NCI-H510A treated with DMSO at 0.1 percent for 48 hours (cell line): ENCODE measurements at places on chromosomes 2 and 18.
A peak's percentile ranks its signal among the peaks of the same experiment; 100 is the strongest.

- no peak for DNase-seq
Observed at GRCh38 chr2:149657401-149658040, 69.9 kb upstream of the MMADHC start.

GRCh38 chr2:165576409-165577154, 107.1 kb downstream of the CSRNP3 start:
- DNase-seq = no peak

DNA sequence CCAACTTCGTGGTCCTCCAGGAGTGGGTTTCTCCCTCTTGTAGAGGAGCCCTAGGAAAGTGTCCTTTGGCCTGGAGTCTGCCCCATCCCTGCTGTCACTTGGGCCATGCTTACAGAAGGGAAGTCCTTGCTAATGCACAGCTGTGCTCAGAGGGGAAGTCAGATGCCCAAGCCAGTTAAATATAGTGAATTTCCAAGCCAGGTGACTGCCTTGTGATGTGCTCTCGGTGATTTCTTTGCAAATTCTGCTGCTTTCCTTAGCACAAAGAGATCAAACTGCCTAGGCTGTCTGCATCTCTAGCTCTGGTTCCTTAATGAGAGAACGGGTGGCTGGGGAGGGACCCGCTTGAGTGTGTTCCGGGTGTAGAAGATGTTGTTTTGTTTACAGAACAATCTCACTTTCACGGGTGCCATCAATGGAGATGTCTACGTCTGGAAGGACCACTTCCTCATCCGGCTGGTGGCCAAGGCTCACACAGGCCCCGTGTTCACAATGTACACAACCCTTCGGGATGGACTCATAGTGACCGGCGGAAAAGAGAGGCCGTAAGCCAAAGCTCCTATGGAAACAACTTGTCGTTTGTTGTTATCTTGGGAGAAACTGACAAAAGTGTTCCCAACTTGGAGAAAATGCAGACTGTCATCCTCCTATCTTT, 91.4 kb downstream of the RTN4 start:
- no peak for DNase-seq

DNA sequence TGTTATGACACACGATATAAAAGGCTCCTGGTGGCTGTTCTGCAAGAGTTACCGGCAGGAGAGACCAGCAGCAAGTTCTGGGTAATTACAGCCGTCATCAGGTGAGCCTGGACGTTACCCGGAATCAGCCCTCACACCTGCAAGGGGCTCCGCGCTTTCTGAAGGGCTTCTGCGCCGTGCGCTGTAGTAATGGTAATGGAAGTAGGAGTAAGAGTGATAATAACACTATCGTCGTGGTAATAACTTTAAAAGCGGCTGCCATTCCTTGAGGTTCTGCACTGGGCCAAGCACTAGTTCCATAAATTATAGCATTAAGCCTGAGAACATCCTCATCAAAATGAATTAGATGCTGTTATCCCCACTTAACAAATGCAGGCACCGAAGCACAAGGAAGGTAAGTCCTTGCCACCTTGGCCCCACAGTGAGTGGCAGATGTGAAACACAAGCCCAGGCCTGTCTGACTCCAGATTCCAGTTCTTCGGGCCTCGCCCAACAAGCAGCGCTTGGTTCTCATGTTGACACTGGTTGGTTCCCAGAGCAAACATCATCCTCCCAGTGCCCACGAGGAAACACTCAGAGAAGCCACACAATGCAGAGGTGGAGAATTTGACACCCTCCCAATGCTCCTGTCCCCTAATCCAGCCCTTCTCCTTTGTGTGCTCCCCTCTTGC, 205.2 kb downstream of the EIPR1 start:
- DNase-seq = peak; percentile 81

- no peak for DNase-seq
Observed at GRCh38 chr18:52325997-52326396, 14.0 kb upstream of the DCC start.

DNA sequence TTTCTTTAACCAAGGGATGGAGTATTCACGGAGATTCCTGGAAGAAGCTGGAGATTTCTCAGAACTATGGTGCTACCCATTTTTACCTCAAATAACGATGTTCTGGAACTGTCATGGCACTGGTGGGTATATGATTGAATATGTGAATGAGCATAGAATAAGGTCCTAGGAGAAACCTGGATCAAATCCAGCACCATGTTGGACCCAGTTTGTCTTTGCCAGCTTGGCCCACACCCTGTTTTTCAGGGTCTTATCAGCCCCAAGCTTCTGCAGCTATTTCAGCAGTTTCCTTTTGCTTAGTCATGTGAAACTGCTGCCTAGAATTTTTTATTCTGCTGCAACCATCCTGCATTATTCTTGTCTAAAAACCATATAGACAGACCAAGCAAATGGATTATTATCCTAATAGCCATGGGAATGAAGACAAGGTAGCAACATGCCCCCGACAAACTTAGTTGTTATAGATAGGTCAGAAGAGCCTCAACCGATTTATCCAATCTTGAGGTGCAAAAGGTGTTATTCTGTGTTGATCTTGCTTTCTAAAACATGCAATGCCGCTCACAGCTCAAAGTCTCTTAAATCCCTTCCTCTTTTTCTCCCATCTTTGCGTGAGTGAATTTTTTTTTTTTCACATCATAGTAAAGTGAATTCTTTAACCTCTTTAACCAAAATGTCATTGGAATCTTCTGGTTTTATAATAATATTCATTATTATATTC, 133.6 kb downstream of the PRPF40A start:
- DNase-seq = no peak

DNA sequence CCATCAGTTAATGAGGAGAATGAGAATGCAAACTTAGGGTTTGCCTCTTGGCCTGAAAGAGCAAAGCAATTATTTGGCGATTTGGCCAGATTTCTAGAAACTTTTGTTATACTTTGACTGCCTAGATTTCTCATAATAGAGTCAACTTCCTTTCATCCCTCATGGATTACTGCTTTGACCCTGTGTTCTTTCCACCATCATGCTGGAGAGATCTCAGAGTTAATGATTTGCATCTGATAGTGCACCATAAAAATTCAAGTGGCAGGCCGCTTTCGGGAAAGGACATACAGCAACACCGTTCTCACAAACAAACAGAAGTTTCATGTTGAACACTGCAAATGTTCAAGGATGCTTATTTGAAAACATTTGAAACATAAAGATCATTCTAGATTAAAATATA, 143.7 kb upstream of the ZFP36L2 start:
- DNase-seq = peak; percentile 40

GRCh38 chr2:199309973-199310372, 147.8 kb downstream of the SATB2 start:
- DNase-seq = peak; percentile 88

- peak; percentile 68 for DNase-seq
Observed at GRCh38 chr18:48300463-48300961, 108.7 kb downstream of the ZBTB7C start.

GRCh38 chr2:241217320-241218031, 29.0 kb downstream of the ANO7 start:
- DNase-seq = peak; percentile 38

- DNase-seq = no peak
Observed at GRCh38 chr18:49948975-49949374, 135.6 kb upstream of the ACAA2 start.

- no peak for DNase-seq
Observed at GRCh38 chr2:84938194-84938879, 32.6 kb upstream of the KCMF1 start.

- DNase-seq = no peak
Observed at GRCh38 chr2:109144721-109145120, 15.7 kb downstream of the SH3RF3 start.

GRCh38 chr2:211652327-211652726, 886.3 kb downstream of the ERBB4 start:
- DNase-seq = no peak

DNA sequence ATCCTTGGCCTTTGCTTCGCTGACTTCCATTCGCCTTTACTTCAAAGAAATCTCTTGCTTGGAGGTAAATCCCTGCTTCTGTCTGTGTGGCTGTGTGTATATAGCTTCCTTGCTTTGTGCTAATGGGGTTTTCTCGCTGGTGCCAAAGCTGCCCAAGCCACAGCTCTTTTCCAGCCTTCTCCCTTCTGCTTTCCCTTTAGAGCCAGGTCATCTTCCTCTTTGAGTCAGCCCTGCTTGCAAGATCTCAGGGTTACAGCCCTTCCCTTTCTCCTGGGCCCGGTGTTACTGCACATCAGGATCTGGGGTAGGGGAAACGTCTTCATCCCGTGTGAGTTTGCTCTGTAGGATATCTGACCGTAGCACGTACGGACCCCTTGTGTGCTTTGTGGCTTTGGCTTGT, 19.1 kb downstream of the EIF4E2 start:
- DNase-seq = no peak

GRCh38 chr2:46153996-46154753, 143.0 kb upstream of the EPAS1 start:
- DNase-seq = no peak

DNA sequence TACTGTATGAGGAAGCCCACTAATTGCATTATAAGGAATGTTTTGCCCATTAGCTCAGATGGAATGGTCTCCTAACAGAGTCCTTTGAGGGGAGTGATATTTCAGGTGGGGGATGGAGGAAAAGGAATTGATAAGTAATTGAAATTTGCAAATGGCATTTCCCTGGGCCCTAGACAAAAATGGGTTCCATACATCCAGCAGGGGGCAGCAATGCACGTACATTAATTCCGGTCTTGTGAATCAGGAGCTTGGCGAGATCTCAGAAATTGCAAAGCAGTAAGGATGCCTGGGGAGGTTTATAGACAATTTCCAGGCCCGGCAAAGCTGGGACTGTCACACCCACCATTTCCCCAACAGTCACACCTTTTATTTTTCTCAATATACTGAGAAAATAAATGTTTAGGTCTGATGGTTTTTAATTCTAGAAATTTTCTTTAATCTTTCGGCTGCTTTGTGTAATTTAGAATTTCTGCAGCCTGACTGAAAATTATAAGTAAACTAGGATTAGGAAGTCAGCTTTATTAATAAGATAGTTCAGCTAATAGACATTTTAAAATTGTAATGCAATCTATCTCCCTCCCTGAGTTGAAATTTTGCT, 122.8 kb downstream of the LYPD1 start:
- peak; percentile 77 for DNase-seq
